Fibroblast of the conjunctiva (primary cell): ENCODE measurements at places on chromosomes 1 and 21.

DNA sequence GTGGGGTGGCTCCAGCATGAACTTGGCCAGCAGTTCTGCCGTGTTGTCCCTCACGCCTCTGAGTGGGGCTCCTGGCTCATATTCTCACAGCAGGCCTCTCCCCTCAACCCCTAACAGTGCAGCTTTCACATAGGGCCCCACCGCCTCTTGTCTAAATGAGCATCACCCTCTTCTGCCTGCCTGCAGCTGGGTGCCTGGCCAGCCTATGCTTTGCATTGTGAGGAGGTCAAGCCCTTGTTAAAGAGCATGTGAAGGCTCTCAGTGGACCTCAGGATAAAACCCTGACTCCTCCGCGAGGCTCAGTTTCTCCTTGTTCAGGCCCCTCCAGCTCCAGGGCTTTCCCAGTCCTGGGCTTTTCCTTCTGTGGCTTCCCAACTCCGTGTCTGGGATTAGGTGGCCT is 34.8 kb downstream of the CRYAA start:
- DNase-seq: no peak

- DNase-seq: no peak
Measured at GRCh38 chr1:107829036-107829770, 135.8 kb downstream of the VAV3 start.

GRCh38 chr21:28308516-28308915 is 684.2 kb downstream of the LTN1 start:
- DNase-seq: no peak

DNA sequence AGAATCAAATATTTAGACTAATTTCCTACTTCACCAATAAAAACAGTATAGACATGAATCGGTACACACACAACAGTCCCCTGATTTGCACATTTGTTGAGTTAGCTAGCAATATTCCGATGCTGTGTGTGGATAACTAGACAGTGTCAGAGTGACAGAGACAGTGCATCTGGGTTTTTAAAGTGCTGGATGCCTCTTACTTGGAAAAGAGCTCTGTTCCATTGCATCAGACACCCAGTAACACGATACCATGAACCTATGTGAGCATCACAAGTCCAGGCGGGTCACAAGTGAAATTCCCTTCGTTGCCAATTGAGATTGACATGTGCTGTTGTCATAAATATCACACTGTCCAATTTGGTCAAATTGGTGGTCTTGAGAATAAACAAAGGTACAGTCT is 82.0 kb upstream of the ESRRG start:
- DNase-seq: no peak

- no peak for DNase-seq
Measured at GRCh38 chr21:35093514-35093913, 44.4 kb upstream of the RUNX1 start.

GRCh38 chr1:84756455-84757082 is 66.3 kb upstream of the SSX2IP start:
- DNase-seq: no peak

GRCh38 chr21:33904041-33904440 is 11.6 kb downstream of the ATP5PO start:
- DNase-seq: no peak

GRCh38 chr1:212614453-212615200 is 6.1 kb downstream of the ATF3 start:
- no peak for DNase-seq

GRCh38 chr1:204505674-204506200 is 10.5 kb upstream of the MDM4 start:
- no peak for DNase-seq

- no peak for DNase-seq
Measured at GRCh38 chr1:15452866-15453571, 3.5 kb upstream of the CELA2A start.

DNA sequence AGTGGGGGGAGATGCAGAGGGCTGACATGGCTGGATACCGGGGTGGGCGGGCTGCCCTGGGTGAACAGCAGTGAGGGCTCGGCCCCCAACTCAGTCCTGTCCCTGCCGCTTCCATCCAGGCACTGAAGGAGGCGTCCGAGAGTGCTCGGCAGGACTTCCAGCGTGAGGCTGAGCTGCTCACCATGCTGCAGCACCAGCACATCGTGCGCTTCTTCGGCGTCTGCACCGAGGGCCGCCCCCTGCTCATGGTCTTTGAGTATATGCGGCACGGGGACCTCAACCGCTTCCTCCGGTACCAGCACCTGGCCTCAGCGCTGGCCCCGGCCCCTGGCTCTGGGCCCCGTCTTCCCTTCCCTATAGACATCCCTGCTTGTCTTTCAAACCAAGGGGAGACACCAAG is 15.6 kb downstream of the NTRK1 start:
- DNase-seq: no peak

GRCh38 chr1:225700889-225701465 is 48.1 kb upstream of the ENAH start:
- DNase-seq: no peak

DNA sequence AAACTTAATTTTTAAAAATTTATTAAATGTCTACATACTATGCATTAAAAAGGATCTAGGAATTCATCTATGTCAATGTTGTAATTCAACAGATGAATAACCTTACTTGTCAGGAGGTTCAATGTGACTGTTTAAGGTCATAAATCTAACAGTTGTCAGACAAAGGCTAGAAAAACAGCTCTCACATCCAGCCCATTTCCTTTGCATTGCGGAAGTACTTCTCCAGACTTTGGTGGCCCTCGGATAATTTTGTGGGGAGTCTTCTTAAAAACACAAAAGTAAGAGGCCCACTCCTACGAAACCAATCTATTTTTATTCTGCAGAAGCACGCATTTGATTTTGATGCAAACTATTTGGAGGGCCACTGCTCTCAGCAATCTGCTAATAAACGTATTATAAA is 122.6 kb upstream of the CHRM3 start:
- no peak for DNase-seq
